ENCODE measurements at places on chromosomes 6 and 20. TPM values are rescaled to one million over a fixed set of nuclear protein-coding genes. Genes with fewer than 3 reads are reported as not detected.
A peak's percentile ranks its signal among the peaks of the same experiment; 100 is the strongest.

The HSPA12B gene
- total RNA-seq = not detected

The IGF2R gene
- total RNA-seq = 218 TPM

The BTNL2 gene
- total RNA-seq = not detected

The ATP9A gene
- total RNA-seq = 58.4 TPM

The POFUT1 gene
- 52.7 TPM for total RNA-seq

The GTF3C6 gene
- 64.9 TPM for total RNA-seq

The TRIM15 gene
- not detected for total RNA-seq

DNA sequence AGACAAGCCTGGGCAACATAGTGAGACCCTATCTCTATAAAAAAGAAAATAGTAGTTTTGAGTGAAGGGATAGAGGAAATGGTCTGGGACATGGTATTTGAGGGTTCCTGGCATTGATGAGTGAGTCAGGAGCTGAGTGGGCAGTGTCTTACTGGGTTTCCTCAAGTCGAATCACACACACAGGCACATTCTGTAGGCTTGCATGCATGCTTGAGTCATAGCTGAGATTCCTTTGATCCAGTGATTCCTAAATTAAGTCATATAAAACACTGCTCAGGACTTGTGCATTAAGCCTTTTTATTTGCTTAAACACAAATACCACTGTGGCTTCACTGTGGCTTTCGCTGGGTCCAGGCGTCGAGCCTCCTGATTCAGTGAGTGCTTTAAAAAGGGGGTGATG is 71.8 kb upstream of the TMEM181 start:
- peaks cover 13% of the 10 kb centered on the region for H3K4me1 ChIP-seq
- no peak overlapping the region for H3K4me3 ChIP-seq
- peaks cover 21% of the 10 kb centered on the region for H3K36me3 ChIP-seq

DNA sequence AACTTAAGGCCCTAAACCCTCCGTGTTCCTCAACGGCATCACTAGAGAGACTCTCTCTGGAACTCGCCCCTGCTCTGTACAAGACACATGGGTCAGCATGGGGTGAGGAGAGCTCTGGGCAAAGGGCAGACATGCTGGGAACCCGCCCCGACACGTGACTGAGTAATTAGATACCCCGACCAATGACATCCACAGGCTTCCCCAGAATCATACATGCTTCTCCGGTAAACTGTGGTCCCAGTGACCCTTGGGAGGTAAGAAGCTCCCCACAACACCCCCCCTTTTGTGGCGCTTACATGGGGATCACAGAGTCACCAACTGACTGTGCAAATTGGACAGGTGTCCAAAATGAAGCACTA is 31.7 kb upstream of the RPS6KA2 start:
- no peak for DNase-seq
- no peak overlapping the region for H3K4me3 ChIP-seq
- H3K4me1 ChIP-seq = no peaks in the 10 kb centered on the region
- peaks cover 7% of the 10 kb centered on the region for H3K27me3 ChIP-seq
- H3K27ac ChIP-seq = no peak overlapping the region
- no peaks in the 10 kb centered on the region for H3K36me3 ChIP-seq

DNA sequence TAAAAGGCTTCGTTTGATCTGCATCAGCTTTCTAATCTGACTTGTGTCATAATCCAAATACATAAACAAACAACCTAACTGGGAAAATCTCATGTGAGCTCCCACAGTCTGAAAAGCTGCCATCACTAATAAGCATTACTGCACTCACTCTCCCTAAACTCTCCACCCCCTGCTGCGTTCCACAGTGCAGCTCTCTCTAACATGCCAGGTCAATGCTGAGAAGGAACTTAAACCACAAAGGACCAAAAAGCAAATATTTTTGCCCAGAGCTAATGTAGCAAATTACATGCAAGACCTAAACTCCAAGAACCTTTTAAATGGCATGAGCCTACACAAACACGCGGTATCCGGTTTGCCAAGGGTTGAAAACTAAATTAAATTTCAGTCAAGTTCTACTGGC is 542.3 kb upstream of the JARID2 start:
- no peaks in the 10 kb centered on the region for H3K36me3 ChIP-seq
- peak; percentile 89 for DNase-seq
- peaks cover 61% of the 10 kb centered on the region for H3K4me1 ChIP-seq
- H3K27ac ChIP-seq = peak overlapping the region; percentile 31
- no peaks in the 10 kb centered on the region for H3K27me3 ChIP-seq

DNA sequence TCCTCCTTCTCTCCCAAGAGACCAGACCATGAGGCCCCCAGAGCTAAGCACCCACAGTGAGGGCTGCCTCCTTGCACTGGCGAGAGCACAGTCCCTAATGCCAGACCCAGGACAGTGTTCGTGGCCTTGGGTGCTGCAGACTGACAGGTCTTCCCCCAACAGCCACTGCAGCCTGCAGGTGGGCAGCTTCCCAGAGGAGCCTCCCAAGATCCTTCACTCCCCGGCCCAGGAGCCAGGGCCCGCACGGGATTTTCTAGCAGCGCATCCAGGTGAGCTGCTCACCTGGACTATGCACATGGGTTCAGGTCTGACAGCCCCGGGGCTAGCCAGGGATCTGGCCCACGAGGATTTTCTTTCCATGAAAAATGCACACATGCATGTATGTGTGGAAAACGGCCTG is 41.7 kb downstream of the SUMO4 start:
- H3K4me1 ChIP-seq = peaks cover 7% of the 10 kb centered on the region
- H3K27ac ChIP-seq = no peak overlapping the region
- H3K36me3 ChIP-seq = no peaks in the 10 kb centered on the region

- DNase-seq = no peak
- H3K4me1 ChIP-seq = no peaks in the 10 kb centered on the region
- H3K4me3 ChIP-seq = no peak overlapping the region
- H3K27me3 ChIP-seq = peaks cover 12% of the 10 kb centered on the region
- H3K36me3 ChIP-seq = no peaks in the 10 kb centered on the region
These were observed 1233.0 kb upstream of the EYS start for GRCh38 chr6:66940003-66940402.

DNA sequence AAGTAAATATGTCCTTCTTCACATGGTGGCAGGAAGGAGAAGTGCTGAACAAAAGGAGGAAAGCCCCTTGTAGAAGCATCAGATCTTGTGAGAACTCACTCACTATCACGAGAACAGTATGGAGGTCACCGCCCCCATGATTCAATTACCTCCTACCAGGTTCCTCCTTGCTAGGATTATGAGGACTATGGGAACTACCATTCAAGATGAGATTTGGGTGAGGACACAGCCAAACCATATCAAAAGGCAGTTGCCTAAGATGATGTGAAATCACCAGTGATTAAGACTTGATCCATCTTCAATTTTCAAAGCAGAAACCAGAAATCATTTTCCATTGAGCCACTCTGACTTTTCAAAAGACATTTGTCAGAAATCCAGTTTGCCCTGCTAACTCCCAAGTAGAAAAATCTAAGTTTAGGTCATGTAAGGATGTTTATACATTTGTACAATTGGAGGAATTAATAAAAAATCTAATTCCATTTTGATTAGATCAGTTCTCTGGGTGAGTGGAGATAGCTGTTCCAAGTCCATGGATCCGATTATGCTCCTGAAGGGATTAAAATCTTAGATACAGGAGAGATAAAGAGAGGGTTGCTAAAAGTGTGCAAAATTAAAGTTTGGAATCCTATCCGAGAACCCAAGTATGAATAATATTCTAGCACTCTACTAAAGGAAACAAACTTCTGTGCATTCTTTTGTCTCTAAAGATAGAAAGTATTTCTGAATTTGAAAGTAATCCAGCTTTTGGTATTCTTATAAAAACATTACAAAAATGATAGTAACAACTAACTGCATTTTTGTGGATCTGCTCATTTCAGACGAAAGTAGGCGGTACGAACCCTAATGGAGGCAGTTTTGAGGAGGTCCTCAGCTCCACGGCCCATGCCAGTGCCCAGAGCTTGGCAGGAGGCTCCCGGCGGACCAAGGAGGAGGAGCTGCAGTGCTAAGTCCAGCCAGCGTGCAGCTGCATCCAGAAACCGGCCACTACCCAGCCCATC is 39.5 kb downstream of the HDDC2 start:
- H3K27me3 ChIP-seq = no peaks in the 10 kb centered on the region
- H3K36me3 ChIP-seq = no peaks in the 10 kb centered on the region
- peaks cover 31% of the 10 kb centered on the region for H3K4me1 ChIP-seq
- peak; percentile 83 for DNase-seq

DNA sequence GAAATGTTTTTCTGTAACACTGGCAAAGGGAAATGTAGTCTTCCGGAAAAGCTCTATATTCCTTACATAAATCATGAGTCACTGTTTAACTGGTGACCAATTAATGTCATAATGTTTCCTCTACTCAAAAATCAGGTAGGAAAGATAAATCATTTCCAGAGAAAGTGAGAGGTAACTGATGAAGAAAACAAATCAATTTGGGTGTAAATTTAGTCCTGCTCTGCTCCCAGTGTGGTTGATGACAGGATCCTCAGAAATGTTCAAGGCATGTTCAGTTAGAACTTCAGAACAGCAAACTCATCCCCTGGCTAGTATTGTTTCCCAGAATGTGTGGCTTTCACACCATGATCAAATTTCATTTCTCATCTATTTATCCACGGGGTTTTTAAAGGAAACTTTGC is 38.8 kb upstream of the SPACA1 start:
- no peak overlapping the region for H3K4me3 ChIP-seq
- DNase-seq = no peak
- H3K36me3 ChIP-seq = no peaks in the 10 kb centered on the region
- H3K27me3 ChIP-seq = no peaks in the 10 kb centered on the region

- no peak for DNase-seq
- H3K27me3 ChIP-seq = peaks cover 9% of the 10 kb centered on the region
- H3K4me3 ChIP-seq = no peak overlapping the region
- no peak overlapping the region for H3K27ac ChIP-seq
These were observed 193.3 kb upstream of the SYNDIG1 start for GRCh38 chr20:24275946-24276705.

GRCh38 chr20:19624221-19624965 is 133.7 kb upstream of the RIN2 start:
- H3K4me1 ChIP-seq = no peaks in the 10 kb centered on the region
- H3K36me3 ChIP-seq = no peaks in the 10 kb centered on the region
- H3K4me3 ChIP-seq = no peak overlapping the region
- peaks cover 24% of the 10 kb centered on the region for H3K27me3 ChIP-seq
- DNase-seq = no peak

GRCh38 chr6:48071833-48072232 is 39.2 kb downstream of the PTCHD4 start:
- no peak overlapping the region for H3K27ac ChIP-seq
- H3K36me3 ChIP-seq = no peaks in the 10 kb centered on the region
- no peak overlapping the region for H3K4me3 ChIP-seq

- H3K27ac ChIP-seq = no peak overlapping the region
- no peaks in the 10 kb centered on the region for H3K36me3 ChIP-seq
- no peak for DNase-seq
- no peak overlapping the region for H3K4me3 ChIP-seq
- H3K4me1 ChIP-seq = peaks cover 7% of the 10 kb centered on the region
- no peaks in the 10 kb centered on the region for H3K27me3 ChIP-seq
These were observed 172.2 kb downstream of the PLCB1 start for GRCh38 chr20:8304124-8304816.

DNA sequence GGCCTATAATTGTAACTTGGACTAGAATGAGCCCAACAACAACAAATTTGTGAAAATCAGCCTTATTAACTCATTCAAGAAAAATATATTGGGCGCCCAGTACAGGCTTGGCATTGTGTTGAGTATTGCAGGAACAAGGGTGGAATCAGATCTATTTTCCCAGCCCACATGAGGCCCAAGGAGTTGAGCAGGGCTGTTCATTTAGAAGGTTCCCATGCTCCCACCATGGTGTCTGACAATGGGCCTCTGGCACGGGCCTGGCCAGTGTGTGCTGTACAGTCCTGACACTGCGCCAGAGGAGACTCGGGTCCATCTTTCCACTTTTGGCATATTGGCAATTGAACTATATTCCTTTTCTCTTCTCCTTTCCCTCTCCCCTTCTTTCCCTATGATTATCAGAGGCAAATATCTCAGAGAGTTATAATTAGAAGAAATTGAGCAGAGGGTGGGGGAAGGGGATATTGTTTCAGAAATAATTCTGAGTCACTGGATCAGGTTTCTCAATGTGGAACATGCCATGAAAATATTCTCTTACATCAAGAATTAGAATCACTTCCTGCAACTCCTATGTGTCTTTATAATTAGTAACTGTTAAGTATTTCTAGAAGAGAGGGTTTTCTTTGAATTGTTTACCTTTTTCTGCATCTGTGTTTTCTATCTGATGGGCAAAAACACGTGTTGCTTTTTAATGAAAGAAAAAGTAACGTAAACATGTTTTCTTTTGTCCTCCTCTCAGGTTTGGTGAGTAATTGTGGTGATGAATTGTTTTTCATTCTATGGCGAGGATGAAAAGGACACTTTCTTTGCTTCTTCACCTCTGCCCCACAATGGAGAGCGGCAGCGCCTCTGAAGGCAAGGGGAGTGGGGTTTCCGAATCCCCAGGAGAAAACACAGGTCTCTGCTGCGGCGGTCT is 209.4 kb downstream of the FOXA2 start:
- no peaks in the 10 kb centered on the region for H3K4me1 ChIP-seq

DNA sequence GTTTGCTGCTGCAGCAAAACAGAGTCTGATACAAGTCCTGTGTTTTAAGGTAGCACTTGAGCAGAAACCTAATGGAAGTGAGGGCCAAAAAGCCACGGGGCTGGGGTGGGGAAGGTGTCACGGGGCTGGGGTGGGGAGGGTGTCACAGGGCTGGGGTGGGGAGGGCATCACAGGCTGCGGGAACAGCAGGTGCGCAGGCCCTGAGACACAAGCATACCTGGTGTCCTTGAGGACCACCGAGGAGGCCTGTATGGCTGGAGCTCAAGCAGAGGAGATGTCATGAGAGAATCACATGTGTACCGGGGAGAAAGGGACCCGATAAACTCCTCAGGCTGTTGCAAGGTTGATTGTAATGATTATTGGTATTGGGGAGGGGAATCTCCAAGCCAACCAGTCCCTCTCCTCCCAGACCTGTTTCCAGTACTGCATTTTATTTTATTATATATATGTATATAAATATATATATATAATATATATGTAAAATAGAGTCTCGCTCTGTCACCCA is 13.6 kb upstream of the SPO11 start:
- H3K27ac ChIP-seq = no peak overlapping the region
- peak; percentile 44 for DNase-seq
- H3K27me3 ChIP-seq = peaks cover 32% of the 10 kb centered on the region
- H3K4me1 ChIP-seq = no peaks in the 10 kb centered on the region
- H3K36me3 ChIP-seq = no peaks in the 10 kb centered on the region

- H3K27me3 ChIP-seq = peaks cover 55% of the 10 kb centered on the region
- DNase-seq = peak; percentile 81
- H3K4me1 ChIP-seq = peaks cover 6% of the 10 kb centered on the region
- no peak overlapping the region for H3K4me3 ChIP-seq
- H3K27ac ChIP-seq = no peak overlapping the region
These were observed 5.2 kb downstream of the EBF4 start for GRCh38 chr20:2697768-2698167.

DNA sequence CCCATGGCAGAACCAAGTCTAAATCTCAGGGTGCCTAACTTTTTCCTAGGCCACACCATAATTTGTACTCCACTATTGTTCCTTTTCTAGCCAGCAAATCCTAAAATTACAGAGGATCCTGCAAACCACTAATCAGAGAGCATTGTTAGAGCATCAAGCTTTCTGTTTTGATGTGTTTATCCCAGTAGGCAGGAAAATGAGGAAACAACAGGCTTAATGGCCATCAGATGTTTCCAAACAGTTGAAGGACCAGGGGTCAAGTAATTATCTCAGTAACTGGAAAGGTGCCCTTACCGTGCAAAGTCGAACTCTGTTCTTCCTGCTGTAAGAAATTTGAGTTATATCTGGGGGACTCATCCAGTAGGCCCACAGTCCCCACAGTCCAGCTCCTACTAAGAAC is 58.7 kb downstream of the RALY start:
- no peak overlapping the region for H3K27ac ChIP-seq
- DNase-seq = no peak

GRCh38 chr20:51060301-51060700 is 37.4 kb upstream of the KCNG1 start:
- H3K36me3 ChIP-seq = no peaks in the 10 kb centered on the region
- H3K4me1 ChIP-seq = no peaks in the 10 kb centered on the region
- no peak for DNase-seq
- no peak overlapping the region for H3K27ac ChIP-seq
